ENCODE measurements at places on chromosomes 2 and 18.

- DNase-seq: no peak
Measured at GRCh38 chr2:165640247-165640929, 153.7 kb downstream of the GALNT3 start.

DNA sequence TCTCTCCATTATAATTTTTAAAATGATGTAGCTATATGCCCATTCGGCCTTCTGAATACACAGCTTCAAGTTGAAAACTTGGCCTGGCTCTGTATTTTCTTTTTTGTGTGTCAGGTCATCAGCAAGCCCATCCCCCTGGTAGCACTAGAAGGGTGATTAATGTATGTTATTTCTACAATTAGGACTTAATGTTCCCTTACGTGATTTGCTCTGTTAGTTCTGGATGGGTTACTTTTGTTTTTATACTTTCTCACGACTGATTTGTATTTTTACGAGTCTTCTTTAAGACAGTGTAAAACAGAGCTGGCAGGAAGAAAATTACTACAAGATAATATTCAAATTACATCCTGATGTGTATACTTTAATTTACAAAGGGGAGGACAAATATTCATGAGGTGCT lies 88.4 kb upstream of the RGPD4 start:
- no peak for DNase-seq

- no peak for DNase-seq
Measured at GRCh38 chr2:197927994-197928393, 123.6 kb downstream of the PLCL1 start.

DNA sequence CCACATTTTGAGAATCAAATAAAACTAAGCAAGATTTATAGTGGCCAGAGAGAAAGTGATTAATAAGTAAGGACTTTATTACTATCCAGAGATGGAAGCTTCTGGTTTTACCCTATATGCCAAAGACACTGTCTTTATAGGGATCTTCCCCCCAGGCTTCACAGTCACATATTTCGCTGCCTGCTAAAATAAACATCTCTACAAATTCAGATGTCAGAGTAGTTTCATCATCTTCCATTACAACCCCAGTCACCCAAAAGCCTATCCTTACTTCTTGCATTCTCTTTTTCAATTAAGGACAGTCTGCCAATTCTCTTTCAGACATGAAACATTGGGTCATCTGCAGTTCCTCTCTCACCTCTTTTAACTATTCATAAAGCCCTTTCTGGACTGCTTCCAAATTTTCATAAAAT lies 28.3 kb downstream of the CREB1 start:
- DNase-seq: no peak

GRCh38 chr2:156845806-156846558 lies 409.8 kb downstream of the GPD2 start:
- DNase-seq: no peak

- no peak for DNase-seq
Measured at GRCh38 chr2:53455094-53455493, 312.5 kb upstream of the CHAC2 start.
